ENCODE measurements at places on chromosomes 7 and 10. TPM values are rescaled to one million over a fixed set of nuclear protein-coding genes. Genes with fewer than 3 reads are reported as not detected.

DNA sequence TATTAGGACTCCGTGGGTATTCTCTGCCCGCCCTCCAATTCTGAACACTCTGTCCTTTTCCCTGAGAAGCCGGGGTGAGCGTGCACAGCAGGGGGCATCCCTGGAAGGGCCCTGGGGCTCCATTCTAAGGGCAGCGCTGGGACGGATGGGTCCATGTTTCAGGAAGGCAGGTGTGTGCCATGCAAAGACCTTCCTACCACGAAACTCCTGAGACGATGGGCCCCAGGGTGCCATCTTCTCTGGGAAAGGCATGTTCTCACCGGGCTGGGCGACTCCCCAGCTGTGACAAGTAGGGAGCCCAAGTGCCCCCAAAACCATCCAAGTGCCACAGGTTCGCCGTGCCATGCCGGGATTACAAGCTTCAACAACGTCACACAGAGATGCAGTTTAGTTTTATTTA lies 256.7 kb downstream of the DNAJB6 start:
- no peak for DNase-seq

- no peak for DNase-seq
These were observed 227.0 kb upstream of the HDAC9 start for GRCh38 chr7:18268571-18268970.

GRCh38 chr7:107660381-107661080 lies at the start of gene SLC26A4:
Gene SLC26A4 (plus strand): TSS chr7:107660828. CDS start chr7:107661642, 814 bp downstream.
- DNase-seq = peak; percentile 52

DNA sequence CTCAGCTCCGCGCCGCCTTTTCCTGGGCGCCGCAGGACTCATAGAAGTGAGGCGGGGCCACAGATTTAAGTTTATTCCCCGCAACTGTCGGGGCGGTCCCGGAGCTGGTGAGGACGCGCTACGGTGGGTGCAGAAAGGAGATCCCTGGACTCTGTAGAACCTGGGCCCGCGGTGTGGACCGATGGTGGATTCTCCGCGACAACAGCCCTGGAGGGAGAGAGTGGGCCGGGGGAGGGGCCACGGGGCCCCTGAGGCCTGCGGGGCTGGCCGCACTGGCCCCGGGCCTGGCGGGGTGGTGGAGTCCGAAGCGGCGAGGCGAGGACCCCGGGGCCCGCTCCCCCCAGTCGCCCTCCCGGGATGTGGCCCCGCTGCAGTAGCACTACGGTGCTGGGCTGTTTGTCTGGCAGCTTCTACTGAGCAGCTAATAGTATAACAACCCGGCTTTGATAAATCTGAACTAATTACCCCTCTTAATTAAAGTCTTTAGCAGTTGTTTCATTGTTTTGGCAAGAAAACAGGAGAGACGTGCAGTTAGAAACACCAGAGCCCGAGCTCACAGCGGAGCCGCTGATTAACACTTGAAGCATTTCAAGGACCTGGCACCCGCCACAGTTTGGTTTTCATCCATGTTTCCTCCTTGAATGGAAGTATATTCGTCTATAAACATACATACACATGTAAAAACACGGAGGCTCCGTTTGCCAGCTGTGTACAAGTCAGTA lies 4.2 kb downstream of the FEZF1 start:
- DNase-seq = peak; percentile 84

GRCh38 chr10:69681436-69681835 lies 51.4 kb downstream of the FAM241B start:
- no peak for DNase-seq

- no peak for DNase-seq
These were observed 150.7 kb downstream of the PAXIP1 start for GRCh38 chr7:154852205-154852604.

DNA sequence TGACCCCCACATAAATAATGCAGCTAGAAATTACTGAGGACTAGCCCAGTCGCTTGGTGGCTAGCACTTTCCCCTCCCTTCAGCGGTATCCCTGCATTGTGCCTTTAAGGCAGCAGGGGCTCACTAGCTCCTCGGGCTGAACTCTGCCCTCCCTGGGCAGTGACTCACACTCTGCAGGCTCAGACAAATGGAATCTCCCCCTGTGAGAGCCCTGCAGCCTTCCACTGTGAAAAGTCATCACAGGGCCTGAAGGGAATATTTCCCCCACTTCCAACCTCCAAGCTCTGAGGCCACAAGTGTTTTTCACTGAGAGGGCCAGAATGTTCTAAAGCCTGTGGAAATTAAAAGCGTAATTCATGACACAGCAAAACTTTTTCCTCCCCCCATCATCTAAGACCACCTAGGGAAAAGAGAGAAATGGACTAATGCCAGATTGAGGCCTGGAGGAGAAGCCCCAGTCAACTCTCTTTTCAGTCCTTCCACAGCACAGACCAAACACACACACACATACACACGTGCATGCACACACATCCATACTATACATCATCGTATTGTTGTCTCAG lies 93.6 kb upstream of the COL1A2 start:
- peak; percentile 62 for DNase-seq

DNA sequence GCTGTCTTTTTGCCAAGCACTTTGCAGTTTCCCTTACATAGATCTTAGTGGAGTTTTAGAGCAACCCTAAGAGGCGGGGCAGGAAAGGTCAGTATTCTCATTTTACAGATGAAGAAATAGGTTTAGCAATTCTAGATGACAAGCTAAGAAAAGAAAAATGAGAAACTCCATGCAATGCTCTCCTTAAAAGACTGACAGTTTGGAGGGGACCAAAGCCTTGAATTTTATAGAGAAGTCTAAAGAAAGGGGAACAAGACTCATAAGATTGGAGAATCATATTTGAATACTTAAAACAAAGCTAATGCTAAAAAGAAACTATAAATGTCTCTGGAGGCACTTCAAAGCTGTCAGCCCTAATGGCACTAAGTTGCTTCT lies 19.6 kb downstream of the CEP55 start:
- DNase-seq = no peak

The PPP1R17 gene
- total RNA-seq = 2.3 TPM

DNA sequence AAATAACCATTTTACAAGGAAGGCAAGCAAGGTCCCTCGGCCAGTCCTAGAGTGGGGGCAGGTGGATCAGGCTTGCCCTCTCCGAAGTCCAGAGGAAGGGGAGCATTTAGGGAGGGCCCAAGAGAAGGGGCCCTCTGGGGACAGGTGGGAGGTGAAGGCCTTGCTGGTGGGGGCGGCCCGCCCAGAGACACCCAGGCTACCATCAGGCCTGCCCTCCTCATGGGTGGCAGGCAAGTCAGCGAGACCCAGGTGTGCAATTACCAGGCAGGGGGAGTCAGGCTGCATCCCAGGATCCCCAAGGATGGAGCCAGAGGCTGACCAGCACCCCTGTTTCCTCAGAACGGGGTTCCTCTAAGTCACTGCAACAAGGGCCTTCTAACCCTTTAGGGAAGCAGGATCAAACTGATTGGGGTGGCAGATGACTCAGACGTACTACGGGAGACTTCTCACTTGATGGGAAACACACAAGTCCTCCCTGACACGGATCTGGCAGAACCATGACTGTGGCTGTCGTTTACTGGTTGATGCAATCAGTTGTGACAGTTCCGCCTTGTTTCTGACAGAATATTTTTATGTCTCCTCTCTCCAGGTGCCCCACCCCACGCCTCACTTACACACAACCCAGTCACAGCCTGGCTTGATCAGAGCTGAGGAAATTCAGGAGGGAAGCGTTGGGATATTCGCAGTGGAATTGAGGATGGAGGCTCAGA lies 8.2 kb downstream of the LOXL4 start:
- DNase-seq = peak; percentile 21

- no peak for DNase-seq
These were observed 208.6 kb downstream of the PTPRN2 start for GRCh38 chr7:158378978-158379377.

- DNase-seq = no peak
These were observed 106.2 kb downstream of the TWIST1 start for GRCh38 chr7:19011212-19011611.

GRCh38 chr10:130757271-130757670 lies 554.2 kb downstream of the TCERG1L start:
- DNase-seq = no peak

The SPDYE1 gene
- total RNA-seq = not detected

DNA sequence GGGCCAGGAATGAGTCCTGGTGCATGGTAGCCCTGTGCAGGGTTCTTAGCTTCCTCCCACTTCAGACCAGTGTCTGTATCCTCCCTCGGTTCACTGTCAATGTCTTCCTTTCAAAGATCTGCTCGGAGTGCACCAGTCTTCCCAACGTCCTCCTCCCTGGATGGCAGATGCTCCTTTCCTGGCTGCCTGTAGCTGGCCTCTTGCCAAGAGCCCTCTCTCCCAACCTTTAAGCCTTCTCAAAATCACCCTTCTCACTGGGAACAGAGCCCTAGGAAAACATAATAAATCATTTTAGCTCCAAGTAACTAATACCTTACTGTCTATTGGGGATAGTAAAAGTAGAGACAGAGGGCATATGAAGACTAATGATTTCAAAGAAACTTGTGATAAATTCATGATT lies 490.6 kb downstream of the CCSER2 start:
- DNase-seq = no peak

The SH2D4B gene
- total RNA-seq = not detected

DNA sequence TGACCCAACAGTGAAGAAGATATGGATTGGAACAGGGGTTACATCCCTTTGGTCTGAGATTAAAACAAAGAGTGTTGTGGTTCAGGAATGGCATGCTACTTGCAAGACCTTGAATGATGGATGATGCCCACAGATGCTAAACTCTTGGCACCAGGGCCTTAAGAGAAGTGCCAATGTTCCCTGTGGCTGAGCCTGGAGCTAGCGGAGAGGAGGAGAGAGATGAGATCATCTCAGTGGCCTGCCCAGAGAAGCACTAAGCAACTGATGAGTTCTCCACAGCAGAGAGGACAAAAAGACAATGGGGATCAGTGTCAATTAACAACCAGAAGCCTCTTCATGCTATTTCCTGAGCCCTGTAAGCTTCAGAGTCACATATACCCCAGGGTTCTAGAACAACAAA lies 97.8 kb downstream of the ELAPOR2 start:
- no peak for DNase-seq

The ATG9B gene
- total RNA-seq = 1.7 TPM

The AKR1C4 gene
- not detected for total RNA-seq

DNA sequence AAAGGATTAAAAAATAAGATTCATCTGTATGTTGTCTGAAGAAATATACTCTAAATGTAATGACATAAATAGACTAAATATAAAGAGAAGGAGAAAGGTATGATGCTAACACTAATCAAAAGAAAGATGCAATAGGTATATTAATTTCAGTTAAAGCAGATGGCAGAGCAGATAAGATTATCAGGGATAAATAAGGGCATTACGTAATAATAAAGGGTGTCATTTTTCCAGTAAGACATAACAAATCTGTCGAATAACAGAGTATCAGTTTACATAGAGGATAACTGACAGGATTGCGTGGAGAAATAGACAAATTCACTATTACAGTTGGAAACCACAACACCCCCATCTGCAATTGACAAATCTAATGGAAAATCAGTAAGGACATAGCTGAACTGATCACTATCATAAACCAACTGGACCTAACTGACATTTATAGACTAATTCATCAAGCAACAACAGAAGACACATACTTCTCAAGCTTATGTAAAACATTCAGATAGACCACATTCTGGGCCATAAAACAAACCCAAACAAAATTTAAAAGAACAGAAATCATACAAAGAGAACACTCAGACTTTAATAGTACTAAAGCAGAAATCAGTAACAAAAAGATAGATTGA lies 384.1 kb upstream of the COBL start:
- DNase-seq = no peak

GRCh38 chr10:45437587-45438465 lies 63.8 kb downstream of the ALOX5 start:
- no peak for DNase-seq

The PTPRZ1 gene
- 78.1 TPM for total RNA-seq

DNA sequence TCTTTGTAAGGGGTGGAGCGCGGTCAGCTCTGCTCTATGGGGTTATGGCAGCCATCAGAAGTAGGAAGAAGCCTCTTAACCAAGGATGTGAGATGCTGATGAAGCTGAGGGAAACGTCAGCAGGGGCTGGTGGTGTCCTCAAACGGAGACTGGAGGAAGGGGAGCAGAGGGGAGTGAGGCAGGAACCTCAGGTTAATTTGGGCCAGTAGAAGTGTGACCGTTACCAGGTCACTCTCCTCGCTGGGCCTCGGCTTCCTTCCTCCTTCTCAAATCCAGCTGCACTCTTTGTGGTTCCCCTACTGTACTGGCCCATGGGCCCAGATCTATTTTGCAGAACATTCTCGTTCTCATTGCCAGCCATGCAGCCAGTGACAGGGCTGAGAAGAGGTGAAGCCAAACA lies 169.5 kb downstream of the TMEM178B start:
- DNase-seq = no peak

The OPTN gene
- total RNA-seq = 6.9 TPM

DNA sequence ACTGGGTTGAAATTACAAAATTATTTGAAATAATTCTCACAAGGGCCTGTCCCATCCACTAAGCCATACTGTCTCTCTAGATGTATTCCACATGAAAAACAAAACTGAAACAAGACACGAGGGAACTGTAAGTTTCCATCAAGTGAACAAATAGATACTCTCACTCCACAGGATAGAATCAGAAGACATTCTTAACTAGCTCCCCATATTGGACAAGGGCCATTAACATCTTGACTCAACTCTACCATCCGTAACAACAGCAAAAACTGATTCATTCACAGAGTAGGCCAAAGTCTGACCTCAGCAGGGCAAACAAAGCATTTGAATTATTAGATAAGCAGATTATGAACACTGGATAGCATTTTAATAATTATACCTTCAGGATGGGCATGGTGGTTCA lies 29.1 kb downstream of the UBE2H start:
- no peak for DNase-seq

DNA sequence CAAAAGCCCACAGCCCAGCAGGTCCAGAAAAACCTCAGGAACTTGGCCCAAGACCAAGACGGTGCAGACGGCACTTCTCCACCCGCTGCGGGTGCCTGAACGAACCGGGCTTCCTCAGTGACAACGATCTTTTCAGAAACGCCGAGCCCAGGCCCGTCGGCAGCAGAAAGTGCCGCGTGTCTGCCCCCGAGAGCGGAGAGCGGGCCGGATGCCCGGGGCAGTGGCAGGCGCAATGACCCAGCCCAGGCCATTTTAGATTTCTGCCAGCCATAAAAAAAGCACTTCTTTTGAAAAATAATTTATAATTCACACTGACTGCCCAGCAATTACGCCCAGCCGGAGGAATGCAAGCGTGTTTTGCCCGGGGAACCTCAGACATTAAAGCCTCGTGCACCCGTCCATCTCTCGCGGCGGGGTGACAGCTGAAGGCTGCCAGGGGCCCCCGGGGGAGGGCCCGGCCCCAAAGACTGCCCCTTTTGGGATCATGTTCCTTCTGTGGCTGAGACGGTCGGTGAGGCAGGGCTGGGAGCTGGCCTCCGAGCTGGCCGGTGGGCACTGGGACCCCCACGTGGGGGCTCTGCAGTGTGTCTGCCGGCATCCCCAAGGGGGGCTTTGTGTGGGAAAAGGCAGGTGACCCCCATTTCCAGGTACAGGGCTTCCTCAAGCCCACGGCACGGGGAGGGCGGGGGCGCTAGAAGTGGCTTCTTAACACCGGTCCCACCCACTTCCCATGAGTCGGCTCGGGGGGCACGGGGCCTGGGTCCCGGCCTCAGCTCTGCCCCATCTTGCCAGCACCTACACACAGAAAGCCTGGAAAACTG lies 71.3 kb upstream of the PDGFA start:
- no peak for DNase-seq

The MBLAC1 gene
- 1.1 TPM for total RNA-seq

GRCh38 chr10:110005719-110006118 lies 2.1 kb upstream of the ADD3 start:
- no peak for DNase-seq

Measured in H7 (cell line).